ENCODE measurements at places on chromosomes 2 and 18. TPM values are rescaled to one million over a fixed set of nuclear protein-coding genes. Genes with fewer than 3 reads are reported as not detected.

- DNase-seq = no peak
Measured at GRCh38 chr2:77008853-77009252, 513.3 kb downstream of the LRRTM4 start.

Gene GALNT14
- not detected for total RNA-seq

GRCh38 chr18:69172046-69172445 is 228.6 kb upstream of the DOK6 start:
- no peak for DNase-seq

Gene TDRD15
- total RNA-seq = not detected

DNA sequence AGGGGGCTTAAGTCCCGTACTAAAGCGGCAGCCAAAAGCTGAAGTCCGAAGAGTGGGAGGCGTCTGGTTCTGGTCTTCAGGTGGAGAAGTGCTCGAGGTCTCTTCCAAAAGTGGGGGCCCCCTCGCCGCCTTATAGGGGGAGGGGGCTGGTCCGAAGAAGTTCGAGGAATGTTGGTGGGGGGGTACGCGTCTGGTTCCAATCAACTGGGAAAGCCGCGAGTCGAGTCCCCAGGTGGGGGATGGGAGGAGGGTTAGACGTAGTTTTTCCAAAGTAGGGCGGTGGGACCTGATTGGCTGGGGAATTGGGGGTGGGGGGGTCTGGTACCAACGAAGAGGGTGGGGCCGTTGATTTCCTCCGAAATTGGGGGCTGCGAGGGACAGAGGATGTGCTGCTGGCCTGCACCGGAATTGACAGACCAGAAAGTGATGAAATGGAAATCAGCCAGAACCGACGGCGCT is 594 bp downstream of the ITM2C start:
- no peak for DNase-seq

Gene GALM
- total RNA-seq = 37.0 TPM

DNA sequence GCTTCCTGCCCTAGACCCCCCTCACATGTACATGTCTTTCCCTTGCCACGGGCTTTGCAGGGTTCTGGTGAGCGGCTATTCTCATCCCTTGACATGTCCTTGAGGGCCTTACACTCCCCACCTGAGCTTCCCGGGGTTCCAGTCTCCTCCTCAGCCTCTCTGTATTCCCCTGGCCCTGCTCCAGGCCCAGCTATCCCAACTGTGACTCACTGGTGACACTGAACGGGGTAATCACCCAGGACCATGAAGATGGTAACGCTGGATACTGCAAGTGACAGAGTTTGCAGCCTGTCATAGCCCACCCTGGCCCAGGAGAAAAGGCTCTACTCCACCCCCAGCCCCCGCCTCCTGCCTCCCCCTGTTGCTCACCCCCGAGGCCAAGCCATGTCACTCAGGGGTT is 27.3 kb downstream of the KIF3C start:
- no peak for DNase-seq

Gene C2orf66
- not detected for total RNA-seq

DNA sequence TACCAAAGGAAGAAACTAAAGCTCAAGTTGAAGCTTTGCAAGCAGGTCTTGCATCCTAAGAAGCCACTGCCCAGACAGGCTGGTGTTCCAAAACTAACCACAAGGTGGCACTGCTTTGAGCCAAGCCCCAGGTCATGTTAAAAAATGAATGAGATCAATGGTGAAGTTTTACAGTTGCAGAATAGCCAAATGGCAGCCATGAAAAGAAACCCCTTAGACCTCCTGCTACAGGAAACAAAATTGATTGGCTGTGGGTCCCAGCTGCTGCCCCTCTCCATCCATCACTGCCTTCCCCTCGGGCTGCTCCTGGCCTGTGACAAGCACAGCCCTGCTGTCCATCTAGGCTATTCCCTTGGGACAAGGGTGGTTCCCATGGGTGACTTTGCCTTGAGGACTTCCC is 20.7 kb upstream of the MREG start:
- peak; percentile 74 for DNase-seq

Gene PDK1
- 4.1 TPM for total RNA-seq

DNA sequence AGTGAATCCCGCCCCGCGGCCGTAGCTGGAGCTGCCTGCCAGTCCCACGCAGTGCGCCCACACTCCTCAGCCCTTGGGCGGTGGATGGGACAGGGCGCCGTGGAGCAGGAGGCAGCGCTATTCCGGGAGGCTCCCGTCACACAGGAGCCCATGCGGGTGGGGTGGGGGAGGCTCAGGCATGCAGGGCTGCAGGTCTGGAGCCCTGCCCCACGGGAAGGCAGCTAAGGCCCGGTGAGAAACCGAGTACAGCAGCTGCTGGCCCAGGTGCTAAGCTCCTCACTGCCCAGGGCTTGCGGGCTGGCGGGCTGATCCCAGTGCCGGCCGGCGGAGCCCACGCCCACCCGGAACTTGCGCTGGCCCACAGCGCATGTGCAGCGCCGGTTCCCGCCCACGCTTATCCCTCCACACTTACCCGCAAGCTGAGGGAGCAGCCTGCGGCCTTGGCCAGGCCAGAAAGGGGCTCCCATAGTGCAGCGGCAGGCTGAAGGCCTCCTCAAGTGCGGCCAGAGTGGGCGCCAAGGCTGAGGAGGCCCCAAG is 1152.8 kb upstream of the CELF4 start:
- no peak for DNase-seq

DNA sequence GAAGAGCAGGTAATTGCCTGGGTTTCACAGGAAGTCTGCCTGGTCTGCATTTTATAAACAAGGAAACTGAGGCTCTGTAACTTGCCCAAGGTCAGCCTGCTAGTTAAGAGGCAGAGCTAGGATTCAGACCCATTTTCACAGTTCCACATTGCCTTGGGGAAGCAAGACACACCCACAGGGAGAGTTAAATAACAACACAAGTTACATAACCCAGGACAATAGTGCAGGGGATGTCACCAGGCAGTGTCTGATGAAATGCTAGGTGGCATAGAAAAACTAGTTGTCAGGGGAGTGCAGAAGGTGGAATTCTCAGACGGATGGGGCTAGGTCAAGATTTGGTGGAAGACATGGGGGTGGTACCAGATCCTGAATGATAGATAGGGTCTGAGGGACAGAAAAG is 69.7 kb downstream of the PRKCE start:
- no peak for DNase-seq

DNA sequence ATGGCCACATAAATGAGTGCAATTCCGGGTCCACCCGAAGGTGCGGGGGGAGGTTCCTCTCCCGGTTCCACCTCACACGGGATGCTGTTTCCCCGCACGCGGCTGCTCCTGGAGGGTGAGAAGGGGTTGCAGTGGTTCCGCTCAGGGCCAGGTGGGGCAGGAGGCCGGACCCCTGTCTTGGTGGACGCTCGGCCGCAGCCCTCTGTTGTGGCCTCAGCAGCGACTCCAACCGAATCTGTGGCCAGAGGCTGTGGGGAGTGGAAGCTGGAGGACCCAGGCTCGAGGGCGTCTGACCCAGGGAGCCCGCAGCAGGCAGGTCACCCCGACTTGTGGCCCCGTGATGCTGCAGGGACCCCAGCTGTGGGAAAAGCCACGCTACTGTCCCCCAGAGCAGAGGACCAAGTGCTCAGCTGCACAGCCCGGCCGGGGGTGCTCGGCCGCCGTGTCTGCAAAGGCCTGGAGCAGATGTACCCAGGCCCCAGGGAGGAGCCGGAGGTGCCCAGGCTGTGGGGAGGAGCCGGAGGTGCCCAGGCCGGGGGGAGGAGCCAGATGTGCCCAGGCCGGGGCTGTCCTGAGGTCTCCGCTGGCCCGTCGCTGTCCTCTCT is 83.9 kb downstream of the RTP5 start:
- DNase-seq = no peak

DNA sequence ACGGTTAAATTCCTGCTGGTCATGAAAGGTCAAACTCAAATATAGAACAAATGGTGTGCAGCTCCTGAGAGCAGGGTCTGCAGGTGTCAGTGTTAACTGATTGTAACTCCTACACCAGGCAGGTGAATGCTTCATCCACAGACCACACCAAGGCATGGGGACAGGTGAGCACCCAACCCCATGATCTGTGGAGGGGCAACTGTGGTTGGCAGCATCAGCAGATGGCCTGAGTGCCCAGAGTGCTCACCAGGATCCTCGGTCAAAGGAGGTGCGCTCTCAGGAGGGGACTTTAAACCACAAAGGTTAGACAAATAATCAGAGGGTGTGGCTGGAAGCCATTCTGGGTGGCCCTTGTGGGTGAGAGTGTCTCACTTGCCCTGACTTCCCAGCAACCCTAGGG is 44.5 kb downstream of the PTGR3 start:
- no peak for DNase-seq

GRCh38 chr2:182972548-182972942 is 65.7 kb downstream of the NCKAP1 start:
- DNase-seq = no peak

Gene DOCK10
- not detected for total RNA-seq

DNA sequence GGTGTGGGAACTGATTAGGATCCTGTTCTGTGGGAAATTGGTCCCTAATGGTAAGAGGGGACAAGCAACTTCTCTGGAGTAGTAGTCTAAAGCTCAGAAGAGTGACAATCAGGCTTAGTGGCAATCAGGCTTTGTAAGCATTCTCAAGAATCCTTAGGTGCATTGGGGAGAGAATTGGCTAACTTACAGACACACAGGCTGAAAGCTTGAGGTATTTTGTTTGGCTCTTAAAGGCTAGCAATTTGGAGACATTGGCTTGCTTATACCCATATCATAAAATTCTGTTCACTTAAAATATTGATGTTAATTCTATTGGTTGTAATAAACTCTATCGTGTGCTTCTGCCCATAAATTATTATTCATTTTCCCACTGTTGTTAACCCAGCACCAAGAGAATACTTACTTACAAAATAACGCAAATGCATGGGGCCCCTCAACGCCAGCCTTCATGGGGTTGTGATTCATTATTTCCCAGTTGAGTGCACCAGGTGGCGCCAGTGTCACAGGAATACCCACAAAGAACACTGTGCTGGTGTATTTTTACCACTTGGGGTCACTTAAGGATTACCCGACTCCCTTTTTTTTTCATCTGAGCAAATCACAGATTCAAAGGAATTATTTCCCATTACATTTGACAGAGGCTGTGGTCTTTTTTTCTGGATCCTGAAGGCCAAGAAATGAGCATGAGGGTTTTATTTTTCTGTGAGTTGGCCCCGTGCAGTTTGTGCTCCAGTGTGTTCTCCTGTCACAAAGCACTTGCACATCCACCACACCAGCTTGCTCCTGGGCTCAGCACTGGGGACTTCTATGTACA is 45.5 kb downstream of the DDX1 start:
- DNase-seq = peak; percentile 82

GRCh38 chr2:101823347-101823791 is 125.9 kb downstream of the MAP4K4 start:
- DNase-seq = peak; percentile 54

DNA sequence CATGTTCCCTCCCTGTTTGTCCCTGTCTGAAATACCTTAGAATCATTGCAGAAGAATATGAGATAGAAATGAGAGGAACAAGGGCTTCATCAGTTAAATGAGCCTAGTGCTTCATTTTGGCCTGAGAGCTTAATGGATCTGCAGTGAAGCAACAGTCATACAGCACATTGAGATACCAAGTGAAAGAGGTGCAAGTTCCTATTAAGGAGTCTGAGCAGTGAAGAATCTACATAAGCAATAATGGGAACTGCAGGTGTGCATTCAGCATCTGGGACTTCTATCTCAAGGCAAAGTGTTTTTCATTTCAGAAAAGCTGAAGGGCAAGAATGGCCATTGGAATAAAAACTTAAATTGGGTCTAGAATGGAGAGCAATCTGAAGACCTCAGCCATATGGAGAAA is 323.2 kb upstream of the SLC39A10 start:
- no peak for DNase-seq

DNA sequence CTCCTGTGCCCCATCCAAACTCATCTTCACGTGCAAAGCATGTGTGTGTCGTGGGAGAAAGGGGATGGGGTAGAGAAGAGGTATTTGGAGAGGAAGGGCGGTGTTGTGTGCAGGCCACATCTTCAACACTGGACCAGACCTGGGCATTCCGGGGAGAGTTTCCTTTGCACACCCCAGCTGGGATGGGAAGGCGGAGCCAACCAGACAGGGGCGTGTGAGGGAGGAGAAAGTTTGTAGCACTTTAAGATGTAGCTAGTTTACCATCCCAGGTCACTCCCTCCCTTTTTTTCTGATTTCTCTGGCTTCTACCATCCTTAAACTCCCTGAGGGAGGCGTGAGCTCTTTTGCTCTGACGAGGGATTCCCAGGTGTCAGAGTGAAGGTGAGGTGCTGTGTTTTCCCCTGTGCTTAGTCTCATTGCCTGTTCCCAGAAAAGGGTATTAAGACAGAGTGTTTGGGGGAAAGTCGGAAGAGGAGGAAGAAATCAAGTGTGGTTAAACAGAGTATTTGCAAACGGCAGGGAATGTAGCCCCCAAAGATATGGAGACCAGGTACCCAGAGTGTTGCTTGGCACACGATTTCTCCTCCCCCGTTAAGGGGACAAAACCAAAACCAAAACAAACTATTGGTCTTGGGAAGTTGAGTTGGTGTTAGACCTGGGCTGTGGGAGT is 1.6 kb downstream of the SETBP1 start:
- peak; percentile 54 for DNase-seq

DNA sequence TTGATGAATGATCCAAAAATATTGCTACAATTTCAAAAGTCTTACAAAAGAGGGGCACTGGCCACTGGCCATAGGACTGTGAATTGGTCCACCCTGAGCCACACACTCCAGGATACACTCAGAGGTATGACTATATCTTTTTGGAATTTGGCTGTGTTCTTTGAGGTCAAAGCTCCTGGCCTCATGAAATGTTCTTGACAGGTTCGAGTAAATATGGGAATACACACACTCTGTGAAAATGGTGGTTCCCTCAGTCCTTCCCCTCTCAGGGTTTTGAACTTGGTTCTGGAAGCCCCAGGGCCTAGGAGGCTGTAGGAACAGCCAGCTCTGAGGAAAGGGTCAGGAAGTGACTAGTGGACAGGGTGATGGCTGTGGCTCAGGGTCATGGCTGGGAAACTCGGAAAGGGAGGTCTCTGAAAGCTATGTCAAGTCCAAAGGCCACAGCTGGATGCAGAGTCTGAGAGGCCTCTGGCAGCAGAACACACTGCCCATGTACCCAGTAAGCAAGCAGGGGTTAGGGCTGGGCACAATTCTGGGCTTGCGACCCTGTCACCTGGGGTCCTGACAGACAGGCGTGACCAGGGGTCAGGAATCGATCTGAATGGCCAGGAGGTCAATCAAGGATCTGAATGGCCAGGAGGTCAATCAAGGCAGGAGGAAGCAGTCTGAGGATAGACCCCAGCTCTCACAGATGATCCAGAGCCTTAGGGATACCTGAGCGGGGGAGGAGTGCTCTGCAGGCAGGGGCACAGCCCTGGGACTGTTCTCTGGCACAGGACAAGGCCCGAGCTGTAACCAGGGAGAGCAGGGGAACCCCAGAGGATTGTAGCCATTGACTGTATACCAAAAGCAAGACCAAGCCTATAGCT is 223.4 kb upstream of the SMAD2 start:
- DNase-seq = no peak

DNA sequence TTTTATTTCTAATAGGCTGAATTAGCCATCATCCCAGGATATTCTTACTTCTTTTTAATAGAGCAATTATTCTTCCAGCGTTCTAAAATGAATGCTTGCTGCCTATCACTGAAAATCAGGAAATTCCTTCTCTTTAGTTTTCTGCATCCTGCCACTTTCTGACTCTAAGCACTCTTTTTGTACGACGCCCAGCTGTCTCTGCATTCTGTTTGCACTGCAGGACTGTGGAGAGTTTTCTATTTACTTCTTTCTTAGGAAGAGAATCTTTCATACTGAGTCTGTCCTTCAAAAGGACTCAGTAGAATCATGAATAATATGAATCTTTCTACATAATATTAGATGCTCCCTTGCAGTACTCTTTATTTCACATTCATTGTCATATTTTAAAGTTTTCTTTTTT is 360.4 kb upstream of the DSEL start:
- peak; percentile 65 for DNase-seq

Gene SKA1
- 32.6 TPM for total RNA-seq

Gene EVX2
- not detected for total RNA-seq

Gene DNAJC5G
- total RNA-seq = not detected

Gene CHST9
- total RNA-seq = not detected

Gene SP5
- not detected for total RNA-seq

Gene C2orf78
- total RNA-seq = 0.07 TPM

Measured in G401 (cell line).